ENCODE measurements at places on chromosomes 6 and 20. TPM values are rescaled to one million over a fixed set of nuclear protein-coding genes. Genes with fewer than 3 reads are reported as not detected.

GRCh38 chr20:19779634-19780033 is 21.6 kb downstream of the RIN2 start:
- no peak for DNase-seq

The ID4 gene
- 4.5 TPM for total RNA-seq

DNA sequence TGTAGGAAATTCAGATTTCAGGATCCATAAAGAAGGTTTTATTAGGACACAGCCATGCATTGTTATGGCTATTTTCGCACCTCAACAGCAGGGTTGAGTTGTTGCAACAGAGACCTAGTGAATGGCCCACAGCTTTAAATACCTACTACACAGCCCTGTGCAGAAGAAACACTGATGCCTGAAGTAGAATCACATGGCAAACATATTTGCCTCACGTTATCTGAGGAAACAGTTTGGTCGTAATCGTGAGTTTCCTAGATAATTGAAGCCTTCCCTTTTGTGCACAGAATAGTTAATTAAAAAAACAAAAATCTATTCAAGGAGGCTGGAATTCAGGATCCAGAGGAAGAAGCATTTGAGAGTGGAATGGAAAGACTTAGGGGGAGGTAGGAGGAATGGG is 55.1 kb downstream of the GCNT2 start:
- DNase-seq, result no peak

The NNAT gene
- total RNA-seq, result 59.8 TPM

- no peak for DNase-seq
Observed at GRCh38 chr6:44036196-44036595, 91.1 kb downstream of the MRPL14 start.

The SLC52A3 gene
- 7.3 TPM for total RNA-seq

DNA sequence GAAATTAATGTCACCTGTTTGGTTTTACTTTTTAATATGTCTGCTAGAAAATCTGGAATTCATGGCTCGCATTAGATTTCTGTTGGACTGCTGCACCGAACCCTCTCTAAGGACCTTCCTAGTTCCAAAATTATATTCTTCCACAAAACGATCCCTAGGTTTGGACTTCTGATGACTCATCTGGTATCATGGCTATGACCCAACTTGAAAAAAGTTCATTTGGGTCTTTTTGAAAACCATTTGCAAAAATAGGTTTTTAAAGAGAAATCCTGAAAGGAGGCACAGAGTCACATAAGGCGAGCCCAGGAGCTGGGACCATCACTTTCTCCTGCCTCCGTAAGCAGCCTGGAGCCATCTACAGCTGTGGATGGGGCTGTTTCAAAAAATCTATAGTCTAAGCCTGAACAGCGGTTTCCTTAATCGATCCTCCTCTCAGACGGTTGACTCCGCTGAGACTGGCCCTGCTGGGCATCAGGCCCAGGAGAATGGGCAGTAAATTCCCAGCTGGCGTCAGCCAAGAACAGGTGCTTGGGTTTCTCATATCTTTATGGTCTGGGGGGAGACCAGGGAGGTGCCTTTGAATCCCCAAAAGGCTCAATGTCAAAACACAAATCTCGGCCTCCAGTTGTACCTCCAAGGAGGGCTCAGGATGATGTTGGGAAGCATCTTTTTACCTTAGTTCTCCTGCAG is 44.6 kb downstream of the SLC24A3 start:
- no peak for DNase-seq

GRCh38 chr6:143806282-143807102 is 36.6 kb upstream of the LTV1 start:
- no peak for DNase-seq

DNA sequence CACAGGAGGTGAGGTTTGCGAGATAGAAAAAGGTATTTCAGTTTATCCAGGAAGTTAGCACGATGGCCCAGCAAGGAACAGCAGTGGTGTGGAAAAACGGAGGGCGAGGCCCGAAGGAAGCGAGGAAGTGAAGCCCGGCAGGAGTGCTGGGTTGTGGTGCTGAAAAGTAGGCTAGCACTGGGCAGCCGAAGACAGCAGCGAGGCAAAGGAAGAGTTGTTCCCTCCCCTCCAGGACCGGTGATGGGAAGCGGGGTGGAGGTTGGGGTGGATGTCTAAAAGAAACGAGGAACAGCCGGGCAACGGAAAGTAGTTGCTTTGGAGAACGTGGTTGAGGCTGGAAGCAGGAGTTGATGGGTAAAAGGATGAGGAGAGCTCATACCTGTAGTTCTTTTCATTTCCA is 1.4 kb downstream of the METTL24 start:
- DNase-seq, result no peak

The FAM83D gene
- 57.7 TPM for total RNA-seq

- no peak for DNase-seq
Observed at GRCh38 chr20:36519944-36520343, 21.4 kb upstream of the MYL9 start.

DNA sequence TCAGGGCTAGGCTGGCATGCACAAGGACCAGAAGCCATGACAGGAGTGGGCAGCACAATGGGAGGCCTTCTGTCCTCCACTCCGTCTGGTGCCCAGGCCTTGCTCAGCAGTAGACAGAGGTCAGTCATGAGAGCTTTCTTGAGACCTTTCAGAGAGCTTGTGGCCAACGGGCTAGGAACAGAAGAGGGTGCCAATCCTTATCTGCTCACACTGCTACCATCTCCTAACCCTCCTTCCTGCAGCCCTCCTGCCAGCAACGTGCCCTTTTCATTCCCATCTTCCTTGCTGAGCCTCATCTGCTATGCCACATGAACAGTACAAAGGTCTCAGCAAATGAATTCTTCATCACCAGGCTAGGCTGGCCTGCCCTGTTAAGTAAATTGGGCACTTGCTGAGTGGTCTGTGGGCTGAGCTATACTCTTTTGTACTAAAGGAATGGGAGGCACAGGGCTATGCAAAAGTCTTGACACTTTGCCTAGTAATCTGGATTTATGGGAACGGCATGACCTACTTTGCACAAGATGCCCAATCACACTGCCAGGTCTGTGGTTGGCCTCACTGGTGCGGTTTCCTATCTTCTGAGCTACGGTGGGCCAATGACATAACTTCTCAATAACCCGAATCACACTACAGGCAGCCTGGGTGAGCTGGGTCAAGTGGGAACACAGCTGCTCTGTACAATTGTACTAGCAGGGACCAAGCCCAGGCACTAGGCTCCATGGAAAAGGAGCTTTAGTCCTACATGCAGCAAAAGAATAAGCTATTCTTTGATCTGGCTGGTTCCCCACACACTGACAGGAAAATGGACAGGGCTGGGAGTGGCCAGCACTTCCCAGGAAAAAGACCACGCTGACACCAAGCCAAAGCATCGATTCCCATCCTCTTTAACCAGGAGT is 47.8 kb downstream of the ELOVL5 start:
- no peak for DNase-seq

GRCh38 chr6:149111556-149112115 is 205.9 kb upstream of the TAB2 start:
- no peak for DNase-seq

Measured in WTC11 (cell line).